Esophagus squamous epithelium (tissue), 5 donors: ENCODE measurements at places on chromosomes 5 and 9.

DNA sequence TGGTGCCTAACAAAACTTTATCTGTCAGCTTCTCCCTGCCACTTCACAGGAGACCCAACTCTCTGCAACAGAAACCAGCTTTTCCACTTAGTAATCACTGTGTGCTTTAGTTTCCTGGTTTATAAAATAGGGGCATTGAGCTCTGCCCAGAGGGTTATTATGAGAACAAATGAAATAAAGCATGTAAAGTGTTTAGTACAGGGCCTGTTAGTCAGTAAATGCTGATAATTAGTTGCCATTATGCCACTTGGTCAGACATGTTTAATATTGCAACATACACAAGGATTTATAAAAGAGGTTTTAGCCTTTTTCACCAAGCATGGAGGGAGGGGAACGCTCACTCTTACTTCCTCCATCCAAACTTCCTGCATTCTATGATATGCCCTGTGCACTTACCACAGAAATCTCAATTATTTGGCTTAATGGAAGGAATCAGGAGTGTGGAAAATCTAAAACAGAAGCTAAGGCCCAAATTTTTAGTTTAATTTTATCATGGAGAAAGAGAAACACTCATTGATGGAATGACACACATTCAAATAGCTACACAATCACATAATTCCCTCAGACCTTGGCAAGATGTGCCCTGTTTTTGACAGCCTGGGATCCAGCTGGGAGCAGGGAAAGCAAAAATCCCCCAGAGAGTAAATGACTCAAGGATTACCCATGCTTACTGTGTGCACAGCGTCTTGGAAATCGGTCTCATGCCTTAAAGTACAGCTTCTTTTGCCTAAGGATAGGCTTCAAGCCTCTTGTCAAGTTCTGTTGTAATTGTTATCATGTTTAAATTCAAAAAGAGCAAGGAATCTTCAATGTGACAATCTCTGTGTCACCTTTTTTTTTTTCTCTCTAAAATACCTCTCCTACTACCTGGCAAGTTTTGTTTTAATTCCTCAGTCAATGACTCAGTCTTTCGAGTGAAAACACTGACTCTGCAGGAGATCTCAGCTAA is 34.0 kb downstream of the ZNF474 start:
- no peak for DNase-seq

GRCh38 chr5:15680455-15680854 is 180.5 kb downstream of the FBXL7 start:
- DNase-seq: no peak

DNA sequence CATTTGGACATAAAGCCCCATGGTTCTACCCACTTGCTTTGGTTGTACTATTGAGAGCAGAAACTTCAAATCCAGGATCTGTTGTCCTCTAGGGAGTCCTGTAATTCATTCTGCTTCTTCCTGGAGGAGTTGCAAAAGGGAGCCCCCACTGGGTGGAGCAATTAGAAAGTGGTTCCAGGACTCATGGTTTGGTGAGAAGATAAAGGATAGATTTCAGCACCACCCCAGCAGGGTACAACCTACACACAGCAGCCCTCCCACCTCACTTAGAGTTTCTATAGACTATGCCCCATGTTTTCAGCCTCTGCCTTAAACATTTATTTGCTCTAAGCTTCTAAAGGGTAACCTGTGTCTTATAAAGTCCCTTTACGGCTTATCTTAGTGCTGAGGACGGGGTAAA is 112.6 kb upstream of the ARRDC3 start:
- no peak for DNase-seq

GRCh38 chr5:169161022-169161680 is 139.8 kb downstream of the SLIT3 start:
- no peak for DNase-seq

DNA sequence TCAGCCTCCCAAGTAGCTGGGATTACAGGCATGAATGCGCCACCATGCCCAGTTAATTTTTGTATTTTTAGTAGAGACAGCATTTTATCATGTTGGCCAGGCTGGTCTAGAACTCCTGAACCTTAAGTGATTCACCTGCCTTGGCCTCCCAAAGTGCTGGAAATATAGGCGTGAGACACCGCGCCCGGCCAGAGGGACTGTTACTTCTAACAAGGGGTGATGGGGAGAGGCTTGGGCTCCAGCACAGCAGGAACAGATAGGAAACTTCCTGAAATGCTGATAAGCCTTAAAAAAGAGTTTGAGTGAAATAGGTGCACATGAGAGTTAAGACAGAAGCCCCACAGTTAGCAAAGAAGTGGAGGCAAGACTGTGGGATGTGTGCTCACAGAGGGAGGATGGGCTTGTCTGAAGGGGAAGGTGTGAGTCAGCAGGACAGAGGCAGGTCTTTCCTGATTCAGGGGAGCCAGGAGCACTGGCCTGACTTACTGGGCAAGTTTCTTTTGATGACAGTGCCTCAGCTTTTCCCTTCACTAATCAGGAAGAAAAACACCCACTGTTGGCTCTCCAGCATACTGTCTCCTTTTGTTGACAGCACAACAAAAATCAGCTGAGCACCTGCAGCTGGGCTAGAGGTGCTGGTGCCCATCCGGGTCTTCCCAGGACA is 68.4 kb downstream of the RAD23B start:
- DNase-seq: no peak

GRCh38 chr9:37976714-37977477 is 73.0 kb upstream of the SLC25A51 start:
- DNase-seq: no peak

- DNase-seq: no peak
Measured at GRCh38 chr5:171601266-171601881, 181.9 kb downstream of the FGF18 start.

- DNase-seq: no peak
Measured at GRCh38 chr5:33800241-33800950, 91.4 kb downstream of the ADAMTS12 start.

DNA sequence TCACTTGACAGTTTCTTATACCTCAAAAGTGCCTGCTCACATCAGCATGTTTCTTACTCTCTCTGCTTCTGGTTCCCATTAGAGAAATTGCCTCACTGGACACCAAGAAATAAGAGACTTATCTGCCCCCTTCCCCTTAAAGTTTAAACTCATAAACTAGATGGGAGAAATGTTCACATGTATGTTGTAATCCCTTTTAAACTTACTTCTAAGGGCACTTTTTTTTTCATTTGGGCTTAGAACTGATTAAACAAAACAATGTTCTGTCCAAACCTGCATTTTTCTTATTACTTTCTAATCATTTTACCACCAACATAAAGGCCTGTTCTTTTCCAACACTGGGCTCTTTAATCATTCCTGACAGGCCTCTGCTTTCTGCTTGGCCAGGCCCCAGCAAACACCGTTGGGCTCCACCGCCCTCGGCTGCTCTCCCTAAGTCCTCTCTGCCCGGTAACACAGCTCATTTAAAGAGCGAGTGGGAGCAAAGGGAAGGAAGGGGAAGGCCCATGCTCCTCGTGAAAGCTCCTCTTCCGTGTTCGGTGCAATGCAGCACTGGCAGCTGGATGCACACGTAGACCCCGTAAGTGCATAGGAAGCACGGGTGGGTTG is 53.4 kb downstream of the ROR2 start:
- no peak for DNase-seq

DNA sequence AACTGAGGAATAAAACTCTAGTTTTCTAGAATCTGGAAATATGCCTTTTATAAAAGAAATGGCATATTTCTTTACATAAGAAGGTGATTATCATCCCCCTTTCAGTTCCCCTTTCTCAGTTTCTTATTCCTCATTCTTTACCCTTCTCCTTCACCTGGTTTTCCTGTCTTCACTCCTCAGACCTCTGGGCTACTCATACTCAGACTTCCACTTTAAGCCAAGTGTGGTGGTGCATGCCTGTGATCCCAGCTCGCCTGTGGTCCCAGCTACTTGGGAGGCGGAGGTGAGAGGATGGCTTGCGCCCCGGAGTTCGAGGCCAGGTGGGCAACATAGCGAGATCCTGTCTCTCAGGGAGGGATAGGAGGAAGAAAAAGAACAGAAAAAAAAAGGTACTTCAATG is 57.2 kb downstream of the RANBP6 start:
- DNase-seq: no peak

DNA sequence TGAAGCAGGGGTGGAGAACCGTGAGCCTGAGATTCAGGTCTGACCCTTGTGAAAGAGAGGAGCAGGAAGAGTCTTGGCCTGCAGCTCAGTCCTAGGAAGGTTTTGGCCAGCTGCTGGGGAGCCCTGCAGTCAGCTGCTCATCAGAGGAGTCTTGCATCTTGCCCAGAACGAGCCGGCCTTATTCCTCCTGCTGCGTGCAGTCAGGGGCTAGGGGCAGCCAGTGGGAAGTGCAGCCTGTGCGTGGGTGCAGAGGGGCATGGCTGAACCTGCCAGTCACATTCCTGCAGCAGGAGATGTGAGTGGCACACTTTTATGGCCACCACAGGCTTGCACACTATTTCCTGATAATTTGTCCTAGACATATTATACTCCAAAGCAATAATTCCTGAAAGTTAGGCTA is 278.7 kb downstream of the NPR3 start:
- no peak for DNase-seq

- DNase-seq: no peak
Measured at GRCh38 chr5:98095072-98095471, 678.4 kb upstream of the RGMB start.

- no peak for DNase-seq
Measured at GRCh38 chr5:1445313-1445688, at the start of gene SLC6A3. Gene SLC6A3 (minus strand): TSS chr5:1445440. CDS start chr5:1443197, 2,243 bp downstream.

DNA sequence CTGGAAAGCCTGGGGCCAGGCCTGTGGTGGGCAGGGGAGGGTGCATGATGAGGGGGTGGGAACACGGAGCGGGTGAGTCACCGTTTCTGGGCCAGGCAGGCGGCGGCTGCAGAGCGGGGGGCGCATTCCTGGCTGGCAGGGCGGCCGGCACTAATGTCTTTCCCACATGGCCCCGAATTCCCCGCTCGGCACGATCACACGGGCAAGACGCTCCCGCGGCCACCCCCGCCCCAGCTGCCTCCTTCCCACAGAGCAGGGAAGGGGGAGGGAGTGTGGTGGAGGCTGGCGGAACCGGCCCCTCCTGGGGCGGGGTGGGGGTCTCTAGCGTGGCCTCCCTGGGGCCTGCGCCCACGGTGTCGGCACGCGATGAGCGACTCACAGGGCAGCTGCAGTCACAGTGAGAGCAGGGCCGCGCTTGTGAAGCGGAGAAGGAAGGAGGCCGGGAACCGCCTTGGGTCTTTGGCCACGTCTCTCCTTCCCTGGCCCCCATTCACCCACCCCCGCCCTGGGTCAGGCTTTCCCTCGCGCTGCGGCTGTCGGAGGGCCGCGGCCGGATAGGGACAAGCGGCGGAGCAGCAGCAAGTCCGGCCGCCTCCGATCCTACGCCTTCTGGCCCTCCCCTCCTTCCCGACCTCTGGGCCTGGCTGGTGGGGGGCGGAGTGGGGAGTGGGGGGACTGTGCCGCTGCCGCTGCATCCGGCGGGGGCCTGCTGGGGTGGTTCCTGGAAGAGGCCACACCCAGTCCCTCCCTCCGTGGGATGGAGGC is 48.9 kb downstream of the CXXC5 start:
- DNase-seq: no peak

DNA sequence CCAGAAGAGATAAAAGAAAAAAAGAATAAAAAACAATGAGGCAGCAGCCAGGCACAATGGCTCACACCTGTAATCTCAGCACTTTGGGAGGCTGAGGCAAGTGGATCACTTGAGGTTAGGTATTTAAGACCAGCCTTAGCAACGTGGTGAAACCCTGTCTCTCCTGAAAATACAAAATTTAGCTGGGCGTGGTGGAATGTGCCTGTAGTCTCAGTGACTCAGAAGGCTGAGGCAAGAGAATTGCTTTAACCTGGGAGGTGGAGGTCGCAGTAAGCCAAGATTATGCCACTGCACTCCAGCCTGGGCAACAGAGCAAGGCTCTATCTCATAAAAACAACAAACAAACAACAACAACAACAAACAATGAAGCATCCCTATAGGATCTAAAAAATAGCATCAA is 121.5 kb downstream of the HMHB1 start:
- DNase-seq: no peak

DNA sequence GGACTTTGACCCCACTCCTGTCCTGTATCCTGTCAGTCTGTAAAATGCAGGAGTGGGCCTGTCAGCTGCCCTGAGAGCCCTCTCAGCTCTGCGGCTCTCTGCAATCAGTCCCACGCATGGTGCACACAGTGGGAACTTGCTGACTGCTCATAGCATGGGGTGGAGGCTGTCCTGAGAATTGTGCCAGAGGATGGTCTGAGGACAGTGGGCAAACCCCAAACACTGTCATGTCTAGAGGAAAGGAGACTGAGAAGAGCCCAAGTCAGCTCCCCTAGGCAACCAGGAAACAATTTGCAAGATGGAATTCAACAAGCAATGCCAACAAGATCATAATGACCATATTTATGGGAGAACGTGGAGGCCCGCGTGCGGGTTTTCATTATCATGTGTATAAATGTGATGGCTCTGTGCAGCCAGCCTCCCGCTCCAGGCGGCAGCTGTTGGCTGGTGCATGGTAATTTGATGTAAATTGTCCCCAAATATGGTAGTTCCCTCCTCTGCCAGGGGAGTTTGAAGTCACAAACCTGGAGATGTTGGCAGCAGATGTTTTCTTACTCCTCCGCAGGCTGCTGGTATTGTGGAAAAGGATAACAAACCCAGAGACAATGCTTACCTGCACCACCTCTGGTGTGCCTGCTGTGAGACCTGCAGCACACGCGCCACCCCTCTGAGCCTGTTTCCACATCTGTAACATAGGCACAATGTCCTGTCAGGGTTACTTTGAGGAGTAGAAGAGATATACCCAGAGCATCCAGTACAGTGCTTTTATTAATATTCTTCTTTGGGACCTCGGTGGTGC is 39.8 kb upstream of the ALDH1B1 start:
- DNase-seq: no peak

DNA sequence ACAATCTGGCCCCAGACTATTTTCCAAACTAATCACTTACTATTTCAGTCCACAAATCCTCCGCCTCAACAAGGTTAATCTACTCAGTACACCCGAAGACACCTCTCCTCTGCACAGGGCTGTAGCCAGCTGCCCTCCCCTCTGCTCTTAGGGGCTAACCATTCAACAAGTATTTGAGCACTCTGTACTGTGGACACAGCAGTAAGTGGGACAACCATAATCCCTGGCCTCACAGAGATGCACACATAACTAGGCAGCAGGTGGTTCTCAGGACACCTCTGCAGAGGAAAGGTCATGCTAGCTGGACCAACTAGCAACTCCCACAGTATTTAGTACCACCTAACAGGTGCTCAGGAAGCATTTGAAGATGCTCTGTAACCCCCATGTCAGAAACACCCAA is 5.5 kb downstream of the CAMSAP1 start:
- DNase-seq: no peak

GRCh38 chr5:157903117-157903450 is 44.1 kb upstream of the CLINT1 start:
- no peak for DNase-seq
